H54 (cell line): ENCODE measurements at places on chromosomes 5 and 9.
A peak's percentile ranks its signal among the peaks of the same experiment; 100 is the strongest.

- peak; percentile 58 for DNase-seq
Measured at GRCh38 chr5:10454591-10455276, 13.1 kb downstream of the ROPN1L start.

DNA sequence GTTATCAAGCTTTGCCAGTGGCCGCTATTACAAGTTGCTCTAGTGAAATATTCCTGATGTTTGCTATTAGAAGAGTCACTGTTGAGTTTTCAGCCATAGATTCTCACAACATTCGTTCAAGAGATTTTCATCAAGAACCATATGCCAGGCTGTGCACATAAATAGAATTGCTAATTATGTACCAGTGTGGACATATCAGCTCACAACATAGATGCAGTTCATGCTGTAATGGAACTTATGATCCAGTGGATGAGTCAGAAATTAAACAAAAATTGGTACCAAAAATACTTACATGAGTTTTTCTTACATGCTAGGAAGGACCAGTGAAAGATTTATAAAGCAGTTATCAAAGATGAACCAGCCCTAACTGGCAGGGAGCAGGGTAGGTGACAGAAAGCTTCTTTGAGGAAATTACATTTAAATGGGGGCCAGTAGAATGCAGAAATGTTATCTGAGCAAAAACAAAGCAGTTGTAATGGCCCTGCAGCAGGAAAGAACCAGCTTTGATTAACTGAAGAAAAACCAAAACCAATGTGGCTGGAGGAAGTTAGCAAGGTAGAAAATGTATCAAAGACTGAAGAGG lies 404.2 kb downstream of the DNAH5 start:
- no peak for DNase-seq

DNA sequence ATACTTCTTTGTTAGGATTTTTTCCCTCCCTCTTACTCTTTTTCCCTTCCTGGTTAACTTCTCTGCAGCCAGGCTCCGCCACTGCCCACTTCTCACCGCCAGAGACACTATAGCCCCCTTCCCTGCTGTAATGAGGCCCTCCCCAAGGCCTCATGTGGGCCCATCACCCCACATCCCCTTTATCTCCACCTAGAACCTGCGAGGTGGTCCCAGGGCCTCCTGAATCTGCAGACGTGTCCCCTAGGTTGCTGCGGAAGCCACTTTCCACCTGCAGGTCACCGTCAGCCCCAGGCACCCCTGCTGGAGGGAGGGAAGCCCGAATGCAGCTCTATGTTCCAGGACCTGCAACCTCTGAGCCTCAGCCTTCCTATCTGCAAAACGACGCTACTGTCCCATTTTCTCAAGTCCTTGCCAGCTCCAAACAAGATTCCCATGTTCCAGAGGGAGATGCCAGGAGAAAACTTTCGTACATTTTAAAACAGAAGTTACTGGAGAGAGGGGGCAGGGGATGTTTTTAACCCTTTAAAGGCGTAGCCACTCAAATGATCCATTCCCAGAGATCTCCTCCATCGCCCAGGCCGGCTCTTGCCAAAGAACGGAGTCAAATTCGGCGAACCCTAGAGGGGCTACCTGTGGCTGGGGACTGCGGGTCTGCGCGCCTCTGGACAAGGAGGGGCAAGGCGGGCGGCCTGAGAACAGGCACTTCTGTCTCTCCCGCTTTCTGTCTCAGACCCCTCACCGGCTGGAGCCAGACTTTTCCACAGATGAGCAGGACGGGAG lies 929 bp downstream of the SH3PXD2B start:
- DNase-seq: no peak

GRCh38 chr5:128121651-128122050 lies 38.1 kb downstream of the SLC12A2 start:
- no peak for DNase-seq

GRCh38 chr5:149391524-149391923 lies 12.4 kb upstream of the IL17B start:
- DNase-seq: no peak
